ENCODE measurements at places on chromosomes 2 and 18.
A peak's percentile ranks its signal among the peaks of the same experiment; 100 is the strongest.

- DNase-seq: no peak
These were observed 38.5 kb downstream of the MTERF4 start for GRCh38 chr2:241063587-241063986.

DNA sequence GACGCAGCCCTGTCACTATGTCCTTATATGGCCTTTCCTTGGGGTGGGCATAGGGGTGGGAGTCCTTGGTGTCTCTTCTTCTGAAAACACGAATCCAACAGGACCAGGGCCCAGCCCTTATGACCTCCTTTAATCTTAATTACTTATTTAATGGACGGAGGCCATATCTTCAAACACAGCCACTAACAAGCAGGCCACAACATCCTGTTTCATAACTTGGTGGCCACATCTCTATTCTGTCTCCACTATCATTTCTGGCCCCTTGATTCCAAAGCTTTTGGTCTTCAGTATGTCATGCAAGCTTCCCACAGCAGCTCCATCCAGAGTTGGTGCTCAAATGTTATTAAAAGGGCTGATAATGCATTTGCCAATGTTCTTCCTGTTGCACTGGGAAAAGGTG is 287.3 kb upstream of the SMIM21 start:
- no peak for DNase-seq

- no peak for DNase-seq
These were observed 24.8 kb upstream of the LMAN1 start for GRCh38 chr18:59383851-59384250.

DNA sequence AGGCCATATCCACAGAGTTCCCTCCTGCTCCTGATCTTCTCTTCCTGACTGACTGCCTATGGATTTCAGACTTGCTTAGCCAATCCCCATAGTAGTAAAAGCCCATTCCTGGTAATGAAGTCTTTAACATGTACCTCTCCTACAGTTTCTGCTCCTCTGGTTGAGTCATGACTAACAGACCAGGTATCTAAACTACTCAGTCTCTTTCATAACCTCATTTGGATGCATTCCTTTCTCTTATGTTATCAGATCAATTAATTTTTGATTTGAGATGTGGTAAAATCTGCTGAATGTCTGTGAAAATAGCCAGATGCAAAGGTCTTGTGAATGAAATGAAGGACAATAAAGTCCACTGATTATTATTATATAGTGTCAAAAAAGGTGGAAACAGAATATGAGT is 198.0 kb downstream of the NBAS start:
- DNase-seq: peak; percentile 72

- DNase-seq: no peak
These were observed 73.3 kb upstream of the OTOS start for GRCh38 chr2:240213476-240214421.

DNA sequence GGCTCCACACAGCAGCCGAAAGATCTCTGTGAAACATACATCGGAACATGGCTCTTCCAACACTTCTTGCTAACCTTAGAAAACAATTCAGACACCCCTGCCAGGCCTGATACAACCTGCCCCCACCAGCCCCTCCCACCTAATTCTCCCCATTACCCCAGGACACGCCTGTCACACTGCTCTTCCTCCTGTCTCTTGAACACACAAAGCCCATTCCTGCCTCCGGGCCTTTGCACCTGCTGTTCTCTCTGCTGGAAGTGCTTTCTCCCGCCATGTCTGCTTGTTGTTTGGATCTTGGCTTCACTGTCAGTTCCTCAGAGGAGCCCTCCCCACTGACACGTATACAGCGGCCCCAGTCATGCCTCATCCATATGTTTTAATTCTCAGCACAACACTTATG is 24.1 kb downstream of the CELF4 start:
- no peak for DNase-seq

DNA sequence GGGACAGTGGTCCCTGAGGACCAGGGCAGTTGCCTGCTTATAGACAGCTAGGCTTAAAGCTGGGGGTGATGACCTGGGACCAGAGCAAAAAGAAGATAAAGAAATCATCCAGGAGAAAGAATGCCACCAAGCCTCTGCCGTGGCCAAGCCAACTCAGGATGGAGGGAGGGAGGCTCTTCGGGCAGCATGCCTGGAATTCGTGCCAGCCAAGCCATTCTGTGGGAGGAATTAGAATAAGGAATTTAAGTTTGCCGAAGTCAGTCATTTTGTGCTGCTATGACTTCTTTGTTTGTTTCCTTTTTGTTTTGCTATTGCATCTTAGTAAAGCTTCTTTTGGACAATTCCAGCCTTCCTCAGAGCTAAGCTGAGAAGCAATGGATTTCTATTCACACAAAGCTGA is 124.1 kb downstream of the EN1 start:
- DNase-seq: peak; percentile 67

DNA sequence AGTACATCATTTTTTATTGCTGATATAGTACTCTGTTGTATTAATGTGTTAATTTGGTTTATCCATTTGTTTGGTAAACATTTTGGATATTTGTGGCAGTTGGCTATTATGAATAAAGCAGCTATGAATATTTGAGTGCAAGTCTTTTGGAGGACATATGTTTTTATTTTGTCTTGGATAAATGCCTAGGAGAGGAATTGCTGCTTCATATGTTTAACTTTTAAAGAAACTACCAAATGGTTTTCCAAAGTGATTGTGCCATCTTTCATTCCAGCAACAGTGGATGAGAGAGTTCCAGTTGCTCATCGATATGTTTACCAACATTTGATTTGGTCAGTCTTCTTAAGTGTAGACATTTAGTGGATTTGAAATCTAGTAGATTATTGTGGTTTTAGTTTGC is 51.8 kb downstream of the MERTK start:
- no peak for DNase-seq

GRCh38 chr2:97932975-97933662 is 62.6 kb downstream of the TMEM131 start:
- no peak for DNase-seq

- DNase-seq: no peak
These were observed 15.3 kb downstream of the SH3RF3 start for GRCh38 chr2:109144271-109144670.

DNA sequence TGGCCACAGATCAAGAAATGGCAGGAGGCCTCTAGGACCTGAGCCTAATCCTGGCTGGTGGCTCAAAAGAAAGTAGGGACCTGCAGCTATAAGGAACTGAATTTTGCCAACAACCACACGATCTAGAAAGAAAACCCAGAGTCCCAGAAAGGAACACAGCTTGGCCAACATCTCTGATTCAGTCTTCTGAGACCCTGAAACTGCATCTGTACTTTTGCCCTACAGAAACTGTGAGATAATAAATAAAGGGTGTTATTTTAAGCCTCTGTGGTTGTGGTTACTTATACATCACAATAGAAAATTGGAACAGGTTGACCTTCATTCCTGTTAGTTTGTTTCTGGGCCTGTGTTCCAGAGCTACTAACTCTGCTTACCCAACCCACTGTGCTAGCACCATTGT is 356.8 kb upstream of the ST6GAL2 start:
- no peak for DNase-seq

DNA sequence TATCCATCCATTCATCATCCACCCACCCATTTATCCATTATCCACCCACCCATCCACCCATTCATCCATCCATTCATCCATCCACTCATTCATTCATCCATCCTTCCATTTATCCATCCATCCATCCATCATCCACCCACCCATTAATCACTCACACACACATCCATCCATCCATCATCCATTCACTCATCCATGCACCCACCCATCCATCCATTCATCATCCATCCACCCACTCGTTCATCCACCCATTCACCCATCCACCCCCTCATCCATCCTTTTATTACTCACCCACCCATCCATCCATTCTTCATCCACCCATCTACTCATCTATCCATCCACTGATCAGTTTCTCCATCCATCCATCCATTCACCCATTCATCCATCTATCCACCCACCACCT is 8.1 kb upstream of the TPO start:
- no peak for DNase-seq

DNA sequence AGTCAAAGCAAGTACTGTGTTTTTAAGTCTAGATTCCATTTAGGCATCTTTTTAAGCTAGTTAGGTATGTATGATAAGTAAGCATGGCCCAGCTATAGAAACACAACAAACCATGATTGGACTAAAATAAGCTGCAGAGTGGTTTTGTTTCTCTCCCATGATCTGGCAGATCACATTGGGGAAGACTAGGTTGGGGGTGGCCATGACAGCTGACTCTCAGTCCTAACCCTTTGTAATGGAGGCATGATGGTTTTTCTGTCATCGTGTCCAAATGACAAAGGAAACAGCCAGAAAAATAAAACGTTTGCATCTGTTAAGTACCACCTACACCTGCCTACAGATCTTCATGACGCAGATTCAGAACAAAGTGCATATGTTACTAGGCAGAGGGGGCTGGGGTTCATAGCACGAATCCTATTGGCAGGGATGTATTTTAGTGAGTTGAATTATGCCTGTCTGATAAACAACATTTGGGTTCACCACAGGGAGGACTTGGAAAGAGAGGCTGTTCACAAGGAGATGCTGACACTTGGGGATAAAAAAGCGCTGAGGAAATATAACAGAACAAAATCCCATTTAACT is 33.8 kb upstream of the GALNT5 start:
- DNase-seq: no peak

DNA sequence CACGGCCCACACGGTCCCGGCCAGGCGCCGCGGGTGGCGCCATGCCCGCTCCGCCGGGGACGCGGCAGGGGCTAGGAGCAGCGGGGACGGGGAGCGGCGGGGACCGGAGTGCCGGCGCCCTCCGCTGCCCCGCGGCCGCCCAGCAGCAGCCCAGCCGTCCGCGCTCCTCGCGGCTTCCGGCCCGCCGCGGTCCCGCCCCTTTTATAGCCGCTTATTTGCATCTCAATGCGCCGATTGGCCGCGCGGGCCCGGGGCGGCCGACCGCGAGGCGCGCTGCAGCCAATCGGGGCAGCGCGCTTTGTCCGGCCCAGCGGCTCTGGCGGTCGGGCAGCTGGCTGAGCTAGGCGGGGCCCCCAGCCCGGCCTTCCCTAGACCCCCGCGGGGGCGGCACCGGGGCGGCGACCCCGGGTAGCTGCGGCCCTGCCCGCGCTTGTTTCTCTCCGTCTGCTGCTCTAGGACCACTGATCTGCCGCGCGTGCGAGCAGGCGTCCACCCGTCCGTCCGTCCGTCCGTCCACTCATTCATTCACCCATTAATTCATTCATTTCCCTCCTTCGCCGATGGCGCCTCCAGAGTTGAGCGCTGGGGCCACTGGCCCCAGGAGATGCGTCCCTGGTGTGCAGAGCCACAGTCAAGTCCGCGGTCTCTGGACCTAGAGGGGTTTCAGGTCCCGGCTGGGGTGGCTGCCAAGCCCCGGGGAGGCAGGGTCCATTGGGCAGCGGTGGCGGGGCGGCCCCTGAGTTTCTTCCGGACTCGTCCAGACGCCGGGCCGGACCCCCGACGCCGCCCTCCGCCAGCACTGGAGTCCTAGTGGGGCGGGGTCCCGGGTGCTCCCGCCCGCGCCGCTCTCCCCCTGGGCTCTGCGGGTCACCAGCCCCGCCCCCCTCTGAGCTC is at the start of gene HES6:
Gene HES6, minus strand, starts transcription at position 176 of the 894 bp plus-strand sequence. Its CDS starts 133 bp downstream, at position 43.
- peak; percentile 91 for DNase-seq

DNA sequence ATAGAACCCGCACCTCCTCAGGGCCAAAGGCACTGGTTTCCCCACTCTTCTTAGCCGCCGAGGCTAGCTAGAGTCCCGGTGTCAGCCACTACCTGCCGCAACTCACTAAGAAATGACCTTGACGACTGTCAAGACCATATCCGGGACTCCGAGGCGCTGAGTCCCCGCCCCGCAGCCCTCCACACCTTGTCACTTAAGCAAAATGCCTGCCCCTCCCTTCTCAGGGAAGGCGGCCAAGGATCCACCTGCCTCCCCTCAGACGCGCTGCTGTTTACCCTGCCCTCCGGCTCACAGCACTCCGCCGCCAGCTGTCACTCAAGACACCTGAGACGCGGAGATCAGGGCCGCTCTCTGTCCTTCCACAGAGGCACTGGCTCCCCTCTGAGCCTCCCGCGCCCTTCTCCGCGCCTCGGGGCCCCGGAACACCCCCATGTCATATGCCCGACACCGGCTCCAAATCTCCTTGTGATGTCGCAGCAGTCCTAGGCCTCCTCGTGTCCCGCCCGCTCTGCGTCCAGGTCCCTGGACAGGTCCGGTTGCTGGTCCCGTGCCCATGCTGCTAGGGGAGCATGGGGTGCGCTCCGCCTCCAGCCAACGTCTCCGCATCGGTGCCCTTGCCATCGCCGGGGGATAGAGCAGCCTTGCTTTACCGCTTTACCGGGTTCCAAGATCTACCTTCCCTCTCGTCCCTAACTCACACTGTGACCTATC is 32.5 kb upstream of the REG3G start:
- peak; percentile 10 for DNase-seq

GRCh38 chr18:38789141-38789540 is 1223.5 kb upstream of the CELF4 start:
- DNase-seq: no peak

DNA sequence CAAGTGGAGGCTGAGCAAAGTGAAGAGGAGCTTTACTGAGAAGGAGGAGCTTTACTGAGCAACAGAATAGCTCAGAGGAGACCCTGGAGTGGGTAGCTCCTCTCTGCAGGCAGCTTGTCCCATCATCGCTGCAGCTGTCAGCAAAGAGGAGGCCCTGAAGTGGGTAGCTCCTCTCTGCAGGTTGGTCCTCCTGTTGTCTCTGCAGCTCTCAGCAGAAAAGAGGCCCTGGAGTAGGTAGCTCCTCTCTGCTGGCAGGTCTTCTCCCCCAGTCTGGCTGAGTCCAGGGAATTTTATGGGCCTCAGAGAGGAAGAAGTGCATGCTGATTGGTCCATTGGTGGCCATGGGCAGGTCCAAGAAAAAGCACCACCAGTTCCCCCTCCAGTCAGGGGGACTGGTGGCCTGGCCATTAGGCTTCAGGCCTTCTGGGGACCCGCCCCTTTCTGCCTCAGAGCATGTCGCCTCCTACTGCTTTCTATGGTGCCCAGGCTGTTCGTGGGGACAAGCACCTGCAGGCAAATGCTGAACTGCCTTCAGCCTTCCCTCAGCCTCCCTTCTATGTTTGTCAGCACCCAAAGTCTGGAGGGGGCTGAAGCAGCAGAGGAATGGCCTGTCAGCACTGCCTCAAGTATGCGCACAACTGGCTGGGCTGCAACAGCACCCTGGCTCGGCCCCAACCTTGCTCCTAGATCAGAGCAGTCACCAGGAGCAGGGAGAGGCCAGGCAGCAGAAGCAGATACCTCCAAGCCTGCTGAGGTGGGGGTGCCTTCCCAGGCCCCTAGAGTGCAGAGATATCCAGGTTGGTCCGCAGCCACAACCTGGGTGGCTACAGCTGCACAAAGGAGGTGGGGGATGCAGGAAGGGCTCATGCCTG is 5.9 kb downstream of the ZSCAN30 start:
- no peak for DNase-seq
